ENCODE measurements at places on chromosomes 12 and 14.

DNA sequence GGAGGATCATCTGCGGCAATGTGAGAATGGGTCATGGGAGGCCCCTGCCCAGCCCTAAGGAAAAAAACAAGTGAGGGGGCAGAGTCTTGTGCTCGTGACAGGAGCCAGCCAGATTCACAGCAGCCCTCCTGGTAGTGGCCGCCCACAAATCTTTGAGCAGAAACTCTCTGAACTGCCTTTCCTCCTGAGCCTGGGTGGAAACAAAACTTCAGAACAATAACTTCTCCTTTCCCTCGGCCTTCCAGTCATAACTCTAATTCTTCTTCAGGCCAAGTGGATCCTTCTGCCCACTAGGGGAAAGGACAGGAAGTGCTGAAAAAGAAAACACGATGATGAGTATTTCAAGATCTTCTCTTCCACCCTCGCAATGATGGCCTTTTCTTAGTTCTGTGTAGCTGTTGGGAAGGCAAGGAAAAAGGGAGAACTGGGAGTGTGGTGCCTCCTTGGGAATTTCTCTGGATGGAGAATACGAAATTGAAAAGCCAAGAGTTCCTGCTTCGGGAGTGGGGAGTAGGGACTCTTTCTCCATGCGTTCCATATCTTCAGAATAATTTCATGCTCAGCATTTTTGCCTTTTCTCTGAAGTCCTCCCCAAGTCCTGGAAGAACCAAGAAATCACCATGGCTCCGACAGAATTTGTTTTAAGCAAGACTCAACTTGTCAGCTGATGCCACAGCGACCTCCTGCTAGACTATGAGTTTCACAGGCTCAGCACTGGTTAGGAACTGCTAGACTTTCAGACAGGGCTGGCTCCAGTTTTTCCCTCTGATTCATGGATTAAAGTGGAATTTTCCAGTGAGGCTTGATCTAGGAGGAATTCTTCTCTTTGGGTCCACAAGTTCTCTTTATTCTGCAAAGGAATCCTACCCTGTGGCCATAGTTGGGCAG lies 188.9 kb downstream of the CAND1 start:
- no peak for DNase-seq

GRCh38 chr14:102693006-102693755 lies 84.1 kb upstream of the TRAF3 start:
- no peak for DNase-seq

DNA sequence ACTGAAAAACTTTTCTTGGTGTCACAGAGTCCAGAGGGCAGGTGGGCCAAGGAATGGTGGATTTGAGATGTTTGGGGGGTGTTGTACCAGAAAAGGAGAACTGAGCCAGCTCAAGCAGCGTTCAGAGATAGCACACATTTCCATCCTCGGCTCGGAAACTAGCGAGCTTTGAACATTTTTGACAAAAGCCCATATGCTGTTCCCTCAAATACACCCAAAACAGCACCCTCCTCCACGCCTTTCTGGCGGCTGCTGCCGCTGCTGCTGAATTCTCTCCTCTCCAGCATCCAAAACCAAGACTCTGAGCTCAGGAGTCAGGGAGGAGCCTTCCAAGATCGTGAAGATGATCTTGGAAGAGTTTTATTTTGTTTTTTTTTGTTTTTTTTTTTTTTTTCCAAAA lies 961 bp downstream of the SRRM4 start:
- no peak for DNase-seq

DNA sequence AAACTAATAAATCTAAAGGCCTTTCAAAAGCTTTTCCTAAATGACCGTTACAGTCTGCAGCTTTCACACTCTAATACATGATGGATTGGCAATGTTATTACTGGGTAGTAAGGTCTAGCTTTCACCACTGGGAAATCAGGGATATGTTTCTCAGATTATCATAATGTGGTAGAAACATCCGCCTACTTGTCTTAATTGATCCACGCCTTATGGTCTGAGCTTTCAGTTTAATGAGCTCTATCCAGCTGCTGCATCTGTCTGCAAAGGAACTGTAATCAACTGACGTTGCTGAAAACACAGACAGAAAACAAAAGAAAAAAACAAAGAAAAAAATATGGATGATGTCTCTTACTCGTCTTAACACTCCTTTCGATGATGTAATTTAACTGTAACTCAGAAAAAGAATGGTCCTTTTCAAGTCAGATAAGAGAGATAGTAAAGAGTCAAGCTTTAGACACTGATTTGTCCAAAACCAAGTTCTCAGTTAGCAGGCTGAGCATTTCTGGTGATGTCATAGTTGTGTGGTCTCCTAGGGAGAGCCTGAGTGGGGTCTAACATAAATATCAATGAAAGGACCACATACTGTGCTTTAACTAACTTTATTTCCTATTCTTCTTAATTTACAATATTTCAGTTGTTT lies 85.9 kb downstream of the C2CD5 start:
- no peak for DNase-seq

DNA sequence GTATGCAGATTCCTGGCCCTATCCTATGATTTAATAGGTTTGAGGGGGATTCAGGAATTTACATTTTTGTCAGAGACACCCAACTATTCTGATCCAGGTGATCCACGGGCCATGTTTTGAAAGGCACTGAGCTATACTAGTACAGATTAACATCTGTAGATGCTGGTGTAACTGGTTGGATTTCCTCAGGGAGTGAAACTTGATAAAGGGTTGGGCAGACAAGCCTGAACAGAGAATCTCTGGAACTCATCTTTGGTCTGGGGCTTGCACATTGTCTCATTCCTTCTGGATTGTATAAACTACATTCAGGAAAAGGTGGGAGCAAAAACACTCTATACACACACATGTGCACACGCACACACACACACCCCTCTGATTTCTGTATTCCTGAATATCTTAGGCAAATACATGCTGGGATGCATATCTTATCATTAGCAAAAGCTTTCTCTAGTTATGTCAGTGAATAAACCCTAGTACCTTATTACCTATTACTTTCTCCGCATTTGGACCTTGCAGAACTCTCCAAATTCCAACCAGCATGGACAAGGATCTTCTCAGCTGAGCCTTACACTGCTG lies 104.6 kb downstream of the SLC38A1 start:
- no peak for DNase-seq

DNA sequence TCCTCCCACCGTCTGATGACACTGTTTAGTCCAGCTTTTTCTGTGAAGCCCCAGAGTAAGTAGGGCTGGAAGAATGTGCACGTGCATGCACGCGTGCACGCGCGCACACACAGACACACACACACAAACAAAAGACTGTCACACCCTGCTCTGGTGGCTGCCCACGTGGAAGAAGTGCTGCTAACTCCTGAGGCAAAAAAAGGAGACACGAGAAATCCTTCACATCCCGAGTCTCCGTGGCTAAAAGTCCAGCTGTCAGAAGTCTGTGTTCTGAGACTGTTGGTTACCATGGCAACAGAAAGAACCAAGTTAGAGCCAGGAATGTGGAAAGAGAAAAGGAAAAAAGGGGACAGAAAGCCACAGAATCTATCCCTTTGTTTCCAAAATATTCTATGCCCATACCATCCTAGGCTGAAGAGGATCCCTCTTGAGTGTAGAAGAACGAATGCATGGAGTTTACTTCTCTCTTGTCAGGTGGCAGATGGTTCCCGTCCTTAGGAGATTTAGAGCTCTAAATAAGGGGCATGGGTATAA lies 1.6 kb upstream of the C12orf71 start:
- DNase-seq = no peak

DNA sequence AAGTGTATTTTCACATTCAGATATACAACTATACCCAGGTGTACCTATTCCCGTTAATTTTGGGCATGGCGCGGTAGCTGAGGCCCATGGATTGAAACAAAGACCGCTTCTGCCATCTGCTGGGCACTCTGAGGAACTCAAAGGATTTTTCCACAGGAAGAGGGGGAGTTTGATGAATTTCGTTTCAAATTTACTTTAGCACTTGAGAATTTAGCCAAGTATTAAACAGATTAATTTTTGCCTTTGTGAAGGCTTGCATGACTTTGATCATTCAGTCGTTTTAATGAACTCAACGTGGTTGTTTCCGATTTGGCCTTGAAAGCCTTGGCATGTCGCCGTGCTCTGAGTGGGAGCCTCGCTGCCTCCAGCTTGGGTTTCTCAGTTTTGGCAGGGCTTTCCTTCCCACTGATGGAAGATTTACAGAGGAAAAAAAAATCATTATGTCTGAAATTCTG lies 153.2 kb upstream of the DDHD1 start:
- peak; percentile 10 for DNase-seq

DNA sequence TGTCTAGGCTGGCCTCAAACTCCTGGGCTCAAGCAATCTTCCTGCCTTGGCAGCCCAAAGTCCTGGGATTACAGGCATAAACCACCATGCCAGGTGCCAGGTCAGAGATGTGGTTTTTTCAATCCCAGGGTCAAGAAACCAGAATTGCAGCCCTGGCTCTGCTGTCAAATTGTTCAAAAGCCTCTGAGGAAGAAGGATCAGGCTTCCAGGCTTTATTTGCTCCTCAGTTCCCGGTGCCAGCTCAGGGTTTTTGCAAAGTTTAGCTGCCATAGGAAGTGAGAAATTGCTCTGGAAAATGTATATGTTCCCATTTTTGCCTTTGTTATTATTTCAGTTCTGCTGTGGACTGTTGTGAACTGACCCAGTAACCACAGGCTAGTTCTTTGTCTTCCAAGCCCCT lies 28.7 kb downstream of the WNT5B start:
- DNase-seq = no peak

- DNase-seq = no peak
These were observed 11.9 kb downstream of the DRAM1 start for GRCh38 chr12:101889211-101889752.

- no peak for DNase-seq
These were observed 3.9 kb downstream of the CEBPE start for GRCh38 chr14:23115039-23115731.

GRCh38 chr12:57418255-57418654 lies 12.6 kb downstream of the R3HDM2 start:
- no peak for DNase-seq

DNA sequence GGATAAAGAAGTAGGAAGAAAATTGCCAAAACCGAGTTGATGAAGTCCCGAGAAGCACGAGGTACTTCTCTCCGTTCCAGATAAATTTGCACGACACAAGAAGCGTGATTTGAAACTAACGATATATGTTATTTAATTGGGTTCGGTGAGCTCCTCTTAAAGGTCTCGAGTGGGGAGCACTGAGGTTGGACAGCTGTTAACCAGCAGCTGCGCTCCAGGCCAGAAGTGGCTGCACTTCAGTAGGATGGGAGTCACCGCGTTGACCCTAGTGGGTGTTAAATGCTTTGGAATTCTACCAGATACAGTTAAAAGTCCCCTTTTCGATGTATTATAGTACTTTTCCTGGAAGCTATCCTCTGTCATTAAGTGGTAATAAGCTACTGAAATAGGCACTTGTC lies 953 bp upstream of the DCAF5 start:
- peak; percentile 15 for DNase-seq

GRCh38 chr12:117342682-117343081 lies 18.7 kb downstream of the NOS1 start:
- no peak for DNase-seq

DNA sequence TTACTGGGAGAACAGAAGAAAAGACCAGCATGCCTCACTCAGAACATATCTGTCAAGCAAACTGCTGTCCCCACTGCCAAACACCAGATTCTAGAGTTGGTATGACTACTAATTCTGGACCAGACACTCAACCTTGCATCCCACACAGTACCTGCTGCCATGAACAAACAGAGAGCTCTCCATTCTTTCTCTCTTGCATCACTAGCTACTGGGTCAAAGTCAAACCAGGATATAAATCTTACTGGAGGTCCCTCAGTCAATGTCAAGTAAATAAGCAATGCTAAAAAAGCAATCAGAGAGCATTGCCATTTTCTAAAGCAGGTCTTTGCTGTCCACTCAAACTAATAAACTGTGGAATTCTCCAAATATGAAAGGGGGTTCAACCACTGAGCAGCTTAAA lies 452.4 kb upstream of the SEL1L start:
- DNase-seq = no peak

GRCh38 chr12:64890873-64891468 lies 66.5 kb downstream of the TBC1D30 start:
- peak; percentile 17 for DNase-seq

DNA sequence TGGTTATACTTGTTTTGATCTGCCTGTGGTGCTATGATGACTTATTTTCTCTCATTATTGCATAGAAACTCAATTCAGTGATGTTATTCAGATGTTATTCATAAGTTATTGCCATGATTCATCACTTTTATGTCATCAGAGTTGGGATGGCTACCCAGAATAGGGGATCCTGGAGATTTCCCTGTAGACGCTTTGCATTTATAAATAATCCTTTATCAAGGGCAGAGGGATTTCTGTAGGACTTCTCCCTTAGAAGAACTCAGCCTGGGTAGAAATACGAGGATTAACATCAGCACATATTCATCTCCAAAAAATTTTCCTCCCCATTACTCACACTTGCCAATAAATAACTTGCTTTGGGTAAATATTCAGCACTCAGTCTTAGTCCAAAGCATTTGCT lies 4.9 kb downstream of the GPRC5A start:
- DNase-seq = no peak

- DNase-seq = no peak
These were observed 7.9 kb downstream of the TMEM63C start for GRCh38 chr14:77189479-77189878.

DNA sequence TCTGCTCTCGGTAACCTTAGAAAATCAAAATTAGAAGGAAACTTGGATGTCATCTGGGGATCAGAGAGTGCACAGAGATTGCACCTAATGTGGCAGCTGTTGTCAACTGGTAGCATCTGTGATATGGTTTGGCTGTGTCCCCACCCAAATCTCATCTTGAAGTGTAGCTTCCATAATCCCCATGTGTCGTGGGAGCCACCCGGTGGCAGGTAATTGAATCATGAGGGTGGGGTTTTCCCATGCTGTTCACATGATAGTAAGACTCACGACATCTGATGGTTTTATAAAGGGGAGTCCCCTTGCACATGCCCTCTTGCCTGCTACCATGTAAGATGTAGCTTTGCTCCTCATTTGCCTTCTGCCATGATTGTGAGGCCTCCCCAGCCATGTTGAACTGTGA lies 127.7 kb upstream of the SRRM4 start:
- DNase-seq = no peak

DNA sequence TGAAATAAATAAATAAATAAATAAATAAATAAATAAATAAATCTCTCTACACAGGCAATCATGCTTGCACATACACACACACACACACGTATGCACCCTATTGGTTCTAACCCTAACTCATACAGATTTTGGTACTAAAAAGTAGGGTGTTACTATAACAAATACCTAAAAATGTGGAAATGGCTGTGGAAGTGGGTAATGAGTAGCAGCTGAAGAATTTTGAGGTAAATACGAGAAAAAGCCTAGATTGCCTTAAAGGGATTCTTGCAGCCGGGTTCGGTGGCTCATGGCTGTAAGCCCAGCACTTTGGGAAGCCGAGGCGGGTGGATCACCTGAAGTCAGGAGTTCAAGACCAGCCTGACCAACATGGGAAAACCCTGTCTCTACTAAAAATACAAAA lies 15.7 kb upstream of the SLC2A3 start:
- DNase-seq = no peak

- no peak for DNase-seq
These were observed 93.9 kb upstream of the OVCH1 start for GRCh38 chr12:29591140-29592020.

Data from NCI-H187 (cell line).